ENCODE measurements at places on chromosomes 2 and 18. TPM values are rescaled to one million over a fixed set of nuclear protein-coding genes. Genes with fewer than 3 reads are reported as not detected.

The DYSF gene
- 2.2 TPM for total RNA-seq

The KCNIP3 gene
- total RNA-seq = 0.82 TPM

The PAIP2B gene
- 21.2 TPM for total RNA-seq

DNA sequence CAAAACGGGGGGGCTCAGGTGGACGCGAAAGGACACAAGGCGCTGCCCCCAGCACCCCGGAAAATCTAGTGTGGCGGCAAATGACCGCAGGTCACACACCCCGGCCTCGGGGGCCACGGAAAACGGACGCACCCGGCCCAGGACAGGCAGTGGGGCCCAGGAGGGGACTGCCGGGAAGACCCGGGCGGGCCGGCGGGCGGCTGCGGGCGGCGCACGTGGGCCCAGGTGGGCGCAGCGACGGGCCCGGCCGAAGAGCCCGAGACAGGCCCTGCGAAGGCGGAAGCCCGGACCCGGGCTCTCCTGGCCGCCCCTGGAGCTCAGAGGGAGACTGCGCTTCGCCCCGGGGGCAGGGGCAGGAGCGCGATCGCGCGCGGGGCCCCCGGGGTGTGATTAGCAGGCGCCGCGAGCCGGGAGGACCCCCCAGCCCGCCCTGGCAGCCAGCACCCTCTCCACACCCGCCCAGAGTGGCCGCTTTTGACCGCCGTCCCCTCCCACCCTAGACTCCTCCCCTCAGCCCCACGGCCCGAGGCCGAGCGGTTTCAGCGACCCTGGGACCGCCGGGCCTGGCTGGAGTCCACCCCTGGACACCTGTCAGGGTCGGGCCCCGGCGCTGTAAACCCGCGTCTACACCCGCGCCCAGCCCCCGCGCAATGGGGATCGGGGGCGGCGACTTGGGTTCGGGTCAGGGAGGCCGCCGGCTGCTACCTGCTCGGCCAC is 773 bp downstream of the MBP start:
- DNase-seq = peak; percentile 84

GRCh38 chr2:119688616-119689015 is 9.6 kb downstream of the TMEM177 start:
- DNase-seq = peak; percentile 22

- DNase-seq = no peak
Measured at GRCh38 chr2:179768765-179769164, 92.6 kb downstream of the ZNF385B start.

- peak; percentile 89 for DNase-seq
Measured at GRCh38 chr2:191835539-191836350, 11.1 kb downstream of the CAVIN2 start.

- no peak for DNase-seq
Measured at GRCh38 chr2:100451734-100452133, 18.5 kb upstream of the NMS start.

GRCh38 chr2:64133828-64134227 is 10.4 kb downstream of the PELI1 start:
- DNase-seq = no peak

DNA sequence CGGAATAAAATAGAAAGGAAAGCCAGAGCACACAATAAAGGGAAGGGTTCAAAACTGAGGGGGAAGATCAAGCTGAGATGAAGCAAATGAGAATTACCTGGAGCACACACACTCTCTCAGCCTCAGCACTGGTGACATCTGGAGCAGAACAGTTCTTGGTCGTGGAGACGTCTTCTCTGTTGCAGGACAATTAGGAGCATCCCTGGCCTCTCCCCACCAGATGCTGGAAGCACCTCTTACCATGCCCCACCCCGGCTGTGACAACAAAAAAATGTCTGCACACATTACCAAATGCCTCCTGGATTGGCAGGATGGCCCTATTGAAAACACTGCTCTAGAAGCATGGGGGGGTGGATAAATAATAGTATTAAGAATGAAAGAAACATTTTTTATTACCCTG is 43.6 kb upstream of the MAP3K20 start:
- no peak for DNase-seq

DNA sequence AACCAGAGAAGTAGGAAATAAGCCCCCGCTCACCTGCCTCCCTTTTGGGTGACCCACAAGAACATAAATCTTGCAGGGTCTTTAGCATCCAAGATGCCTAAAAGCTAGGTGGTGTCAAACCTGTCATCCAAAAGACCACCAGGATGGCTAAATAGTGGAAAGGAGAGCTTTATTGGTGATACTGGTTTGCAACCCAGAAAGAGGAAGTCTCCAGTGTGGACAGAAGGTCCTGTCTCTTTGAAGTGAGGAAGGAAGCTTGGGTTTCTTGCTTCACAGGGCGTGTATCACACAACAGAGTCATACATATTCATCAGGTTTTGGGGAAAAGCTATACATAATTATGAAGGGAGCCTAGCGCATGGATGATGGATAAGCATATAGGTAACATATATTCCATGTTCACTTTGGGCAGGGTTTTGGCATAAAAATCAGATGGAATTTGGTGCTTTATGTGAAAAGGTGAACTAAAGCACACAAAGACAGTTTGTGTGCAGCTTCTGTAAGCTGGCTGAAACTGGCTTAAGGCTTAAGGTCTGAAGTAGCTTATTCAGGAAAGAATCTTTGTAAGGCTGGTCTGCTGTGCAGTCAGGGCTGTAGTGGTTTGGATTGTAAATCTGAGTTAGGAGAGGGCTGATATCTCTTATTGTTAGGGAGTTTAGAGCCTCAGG is 102.2 kb upstream of the MSH2 start:
- DNase-seq = no peak
